Glutamatergic neuron (in vitro differentiated cells): ENCODE measurements at places on chromosomes 16 and 17. TPM values are rescaled to one million over a fixed set of nuclear protein-coding genes. Genes with fewer than 3 reads are reported as not detected.

DNA sequence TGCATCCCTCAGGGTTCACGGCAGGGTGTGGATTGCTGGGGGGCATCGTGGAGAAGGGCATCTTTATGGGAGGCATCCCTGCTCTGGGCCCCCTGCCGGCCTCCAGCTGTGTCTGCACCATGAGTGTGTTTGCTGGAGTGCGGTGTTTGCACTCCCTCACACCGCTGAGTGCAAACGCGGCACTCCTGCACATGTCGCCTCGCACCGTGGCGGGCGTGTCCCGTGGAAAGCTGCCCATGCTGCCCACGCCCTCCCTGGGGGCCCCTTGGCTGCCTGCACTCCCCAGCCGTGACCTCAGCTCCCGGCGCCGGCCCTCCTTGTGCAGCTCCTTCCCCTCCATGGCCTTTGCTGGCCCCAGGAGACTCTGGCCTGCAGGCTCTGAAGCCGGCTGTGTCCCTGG lies 74.6 kb upstream of the ZNF750 start:
- DNase-seq, result no peak

GRCh38 chr17:2563543-2563942 lies 29.9 kb upstream of the PAFAH1B1 start:
- DNase-seq, result no peak

DNA sequence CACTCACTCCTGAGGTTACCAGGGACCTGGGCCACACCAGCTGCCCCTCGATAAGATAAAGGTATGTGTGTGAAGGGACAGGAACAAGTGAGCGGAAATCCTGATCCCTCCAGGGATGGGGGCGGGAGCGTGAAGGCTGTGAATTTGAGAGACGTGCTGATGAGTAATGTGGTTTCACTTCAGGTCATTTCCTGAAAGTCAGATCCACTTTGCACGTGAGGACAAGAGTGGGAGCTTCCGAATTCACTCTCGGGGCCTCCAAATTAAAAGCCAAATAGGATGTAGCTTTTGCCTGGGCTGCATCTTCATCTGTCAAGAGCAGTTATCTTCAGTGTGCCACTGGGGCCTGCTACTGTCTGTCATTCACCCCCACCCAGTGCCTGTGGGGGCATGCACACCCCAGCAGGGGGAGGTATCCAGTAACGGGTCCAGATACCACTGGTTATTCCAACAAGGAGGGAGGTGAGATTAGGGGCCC lies 87.4 kb upstream of the LHX1 start:
- DNase-seq, result no peak

GRCh38 chr16:78894886-78895285 lies 705.7 kb downstream of the MAF start:
- DNase-seq, result no peak

The LRRC37A gene
- total RNA-seq, result 11.5 TPM

DNA sequence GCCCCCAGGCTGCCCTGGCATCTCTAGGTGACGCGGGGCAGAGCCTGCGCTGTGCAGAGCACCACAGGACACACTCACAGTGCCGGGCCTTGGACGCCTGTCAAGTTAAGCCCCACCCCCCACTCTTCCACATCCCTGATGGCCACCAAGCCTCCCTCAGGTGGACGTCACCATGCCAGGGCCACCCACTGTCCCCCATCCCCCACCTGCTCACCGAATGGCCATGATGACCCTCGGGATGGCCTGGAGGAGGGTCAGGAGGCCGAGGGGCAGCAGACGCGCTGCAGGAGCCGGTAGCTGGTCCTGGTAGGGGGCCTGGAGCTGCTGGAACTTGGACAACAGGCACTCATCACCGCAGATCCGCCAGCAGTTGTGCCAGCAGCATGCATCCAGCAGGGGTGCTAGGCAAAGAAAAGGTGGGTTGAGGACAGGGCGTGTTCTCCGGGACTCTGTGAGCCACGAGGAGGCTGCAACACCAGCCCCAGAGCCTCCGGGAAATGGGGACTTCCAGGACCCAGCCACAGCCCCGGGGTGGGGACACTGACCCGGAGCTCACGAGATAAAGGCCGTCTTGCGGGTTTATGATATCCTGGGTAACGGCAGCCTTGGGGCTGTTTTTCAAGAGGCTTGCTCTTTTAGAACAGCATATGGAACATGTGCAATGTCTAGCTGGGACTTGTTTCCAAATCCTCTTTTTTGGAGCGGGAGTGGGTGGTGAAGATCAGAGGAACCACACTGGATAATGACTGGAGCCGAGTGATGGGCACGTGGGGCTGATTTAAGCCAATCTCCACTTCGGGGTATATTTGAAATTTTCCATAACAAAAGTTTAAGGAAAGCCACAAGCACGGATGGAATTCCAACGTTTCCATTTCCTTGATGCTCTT lies 11.4 kb downstream of the C16orf95 start:
- no peak for DNase-seq

DNA sequence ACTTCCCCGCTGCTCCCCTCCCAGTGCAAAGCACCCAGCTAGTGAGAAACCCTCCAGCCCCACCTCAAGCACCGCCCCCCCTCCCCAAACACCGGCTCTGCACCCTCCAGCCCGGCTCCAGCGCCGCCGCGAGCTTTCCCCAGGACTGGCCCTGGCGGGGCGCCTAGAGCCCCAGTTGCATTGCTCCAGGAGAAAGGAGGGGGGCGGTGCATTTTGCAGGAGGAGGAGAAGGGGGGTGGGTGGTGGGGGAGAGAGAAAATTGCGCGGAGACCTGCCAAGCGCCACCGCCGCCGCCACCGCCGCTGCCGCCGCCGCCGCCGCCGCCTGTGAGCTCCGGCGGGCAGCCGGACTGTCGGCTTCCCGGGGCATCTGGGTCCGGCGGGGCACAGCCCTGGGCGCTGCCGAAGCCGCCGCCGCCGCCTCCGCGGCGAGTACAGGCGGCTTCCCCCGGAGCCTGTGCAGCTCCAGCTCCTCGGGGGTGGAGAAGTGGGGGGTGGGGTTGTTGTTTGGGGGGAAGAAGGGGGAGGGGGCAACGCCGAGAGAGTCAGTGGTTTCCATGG lies 333 bp upstream of the NOG start:
- peak; percentile 54 for DNase-seq

DNA sequence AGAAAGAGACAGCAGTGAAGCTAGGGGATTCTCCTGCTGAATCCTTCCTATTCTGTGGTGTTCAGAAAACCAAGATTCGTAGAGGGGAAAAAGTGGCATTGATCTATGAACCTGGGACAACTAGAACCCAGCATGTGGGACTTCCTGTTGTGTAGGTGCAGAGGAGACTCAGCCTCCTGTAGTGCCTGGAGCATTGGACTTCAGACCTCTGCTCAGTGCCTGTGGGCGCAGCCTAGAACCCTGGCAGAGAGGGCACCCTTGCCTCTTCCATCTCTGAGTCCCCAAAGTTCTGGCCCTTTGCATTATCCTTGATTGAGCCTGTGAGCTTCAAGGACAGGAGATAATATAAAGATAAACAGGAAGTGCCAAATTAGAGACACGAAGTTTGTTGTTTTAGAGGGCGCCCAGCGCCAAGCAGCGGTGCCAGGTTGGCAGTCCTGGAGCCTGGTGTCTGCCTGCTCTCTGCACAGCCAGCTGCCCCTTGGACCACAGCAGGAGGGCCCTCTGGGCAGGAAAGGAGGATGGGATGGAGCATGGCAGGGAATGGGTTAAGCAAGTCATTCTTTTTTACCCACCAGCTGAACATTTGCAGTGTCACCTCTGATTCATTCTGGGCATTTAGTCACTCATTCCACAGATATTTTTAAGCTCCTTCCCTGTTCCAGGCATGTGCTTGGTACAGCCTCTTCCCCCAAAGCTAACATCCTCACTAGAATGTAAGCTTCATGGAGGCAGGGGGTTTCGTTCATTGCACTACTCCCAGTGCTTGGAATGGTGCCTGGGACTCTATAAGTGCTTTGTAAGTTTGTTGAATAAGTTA lies 11.9 kb upstream of the SP6 start:
- no peak for DNase-seq

DNA sequence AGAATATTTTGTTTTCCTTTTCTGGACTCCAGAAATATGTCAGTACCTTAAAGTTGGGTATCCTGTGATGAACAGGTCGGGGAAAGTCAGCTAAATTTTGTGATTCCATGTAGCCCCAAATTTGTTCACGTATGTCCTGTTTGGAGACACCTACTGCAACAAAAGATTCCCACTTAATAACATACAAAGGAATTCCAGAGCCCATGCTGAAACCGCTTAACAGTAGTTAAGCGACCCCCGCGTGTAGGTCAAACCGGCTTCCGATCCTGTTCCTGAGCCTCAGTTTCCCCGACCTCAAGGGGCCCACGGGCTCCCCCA lies 477 bp downstream of the MTHFSD start:
- no peak for DNase-seq

GRCh38 chr17:64538508-64539130 lies 31.8 kb downstream of the CEP95 start:
- DNase-seq, result no peak

DNA sequence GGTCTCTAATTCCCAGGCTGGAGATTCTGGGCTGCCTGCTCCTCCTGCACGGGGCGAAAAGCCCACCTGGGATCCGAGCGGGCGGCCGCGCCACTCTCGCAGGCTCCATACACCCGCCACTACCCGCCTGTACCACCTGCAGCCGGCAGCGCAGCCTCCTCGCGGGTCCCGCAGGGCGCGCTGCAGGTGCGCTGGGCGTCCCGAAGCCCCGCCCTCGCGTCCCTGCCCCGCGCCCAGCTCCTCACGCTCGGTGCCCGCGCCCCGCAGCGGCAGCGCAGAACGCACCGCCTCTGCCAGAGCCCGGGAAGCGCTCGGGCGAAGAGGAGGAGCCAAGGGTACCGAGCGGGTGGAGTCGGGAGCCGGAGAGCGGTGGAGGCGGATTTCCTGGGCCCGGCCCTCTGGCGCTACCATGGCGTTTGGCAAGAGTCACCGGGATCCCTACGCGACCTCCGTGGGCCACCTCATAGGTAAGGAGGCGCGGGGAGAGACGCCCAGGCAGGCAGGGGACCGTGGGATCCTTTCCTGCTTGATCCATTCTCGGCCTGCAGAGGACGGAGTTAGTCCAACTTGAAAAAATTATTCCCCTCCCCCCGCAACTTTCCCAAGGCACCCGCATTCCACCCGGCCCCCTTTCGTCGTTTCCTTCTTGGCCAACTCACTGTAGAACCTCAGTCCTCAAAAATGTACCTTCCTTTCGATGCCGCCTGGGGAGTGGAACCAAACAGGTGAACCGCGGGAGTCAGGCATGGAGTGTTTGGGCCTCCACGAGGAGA lies at the start of gene TOM1L1:
TOM1L1 (plus strand) TSS at position 396 of the 773 bp plus-strand sequence; CDS start at position 410, 14 bp downstream.
- DNase-seq, result peak; percentile 80

- peak; percentile 74 for DNase-seq
Observed at GRCh38 chr17:4583782-4584100, 588 bp upstream of the SMTNL2 start.

- no peak for DNase-seq
Observed at GRCh38 chr17:56866076-56866475, 32.1 kb downstream of the DGKE start.

- no peak for DNase-seq
Observed at GRCh38 chr16:20064931-20065330, 8.8 kb downstream of the GPR139 start.

The SDK2 gene
- 12.3 TPM for total RNA-seq

- DNase-seq, result no peak
Observed at GRCh38 chr16:56944954-56945839, 13.3 kb downstream of the HERPUD1 start.

The BEAN1 gene
- 1.8 TPM for total RNA-seq

DNA sequence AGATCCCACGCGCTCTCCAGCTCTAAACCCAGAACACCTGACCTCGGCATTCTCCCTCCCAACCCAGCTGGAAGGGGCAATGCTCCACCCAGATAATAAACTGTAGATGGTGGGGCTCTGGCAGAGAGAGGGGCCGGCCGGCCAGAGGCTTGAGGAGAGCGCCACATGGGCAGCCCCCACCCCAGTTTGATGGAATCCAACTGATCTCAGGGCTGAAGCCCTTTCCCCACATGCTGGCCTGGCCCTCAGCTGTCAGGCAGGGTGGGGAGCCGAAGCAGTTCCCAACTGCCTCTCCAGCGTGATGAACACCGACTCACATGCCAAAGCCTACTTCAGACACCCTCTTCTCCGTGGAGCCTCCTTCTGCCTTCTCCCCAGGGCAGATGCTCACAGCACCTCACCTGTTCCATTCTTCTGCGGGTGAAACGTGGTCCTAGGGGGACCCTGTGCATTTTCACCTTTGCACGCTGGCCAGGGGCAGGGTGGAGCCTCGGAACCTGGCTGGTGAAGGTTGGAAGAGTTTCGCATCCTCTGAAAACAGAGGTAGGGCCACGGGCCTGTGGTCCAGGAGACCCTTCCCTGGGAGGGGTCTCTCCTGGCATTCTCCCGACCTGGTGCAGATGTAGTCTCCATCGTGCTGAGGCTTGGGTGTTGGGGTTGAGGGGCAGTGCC lies 65.7 kb upstream of the ZNF469 start:
- no peak for DNase-seq

DNA sequence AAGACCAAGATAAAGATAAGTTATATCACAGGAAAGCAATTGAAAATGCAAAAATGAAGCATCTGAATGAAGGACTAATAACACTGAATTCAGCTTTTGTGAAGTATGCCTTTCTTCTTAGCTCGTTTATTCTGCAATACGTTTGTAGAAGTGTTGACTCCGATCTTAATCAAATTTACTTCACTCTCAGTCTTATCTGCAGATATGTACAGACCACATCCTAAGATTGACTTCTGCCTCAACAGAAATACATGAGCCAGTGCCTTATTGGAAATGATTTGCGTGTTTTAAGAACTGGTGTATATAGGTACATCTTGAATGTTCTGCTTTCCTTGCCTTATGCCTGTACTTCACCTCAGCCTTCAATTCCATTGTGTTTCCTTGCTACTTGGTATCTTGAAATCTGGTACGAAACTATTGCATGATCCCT lies 1.3 kb downstream of the ATF7IP2 start:
- no peak for DNase-seq

GRCh38 chr16:1793578-1794220 lies at the start of gene IGFALS:
Gene IGFALS (minus strand): TSS chr16:1793705. CDS start chr16:1793652, 53 bp downstream.
- no peak for DNase-seq

GRCh38 chr16:80932708-80933095 lies 74.0 kb downstream of the CMC2 start:
- DNase-seq, result no peak

The AMZ2 gene
- total RNA-seq, result 68.5 TPM

DNA sequence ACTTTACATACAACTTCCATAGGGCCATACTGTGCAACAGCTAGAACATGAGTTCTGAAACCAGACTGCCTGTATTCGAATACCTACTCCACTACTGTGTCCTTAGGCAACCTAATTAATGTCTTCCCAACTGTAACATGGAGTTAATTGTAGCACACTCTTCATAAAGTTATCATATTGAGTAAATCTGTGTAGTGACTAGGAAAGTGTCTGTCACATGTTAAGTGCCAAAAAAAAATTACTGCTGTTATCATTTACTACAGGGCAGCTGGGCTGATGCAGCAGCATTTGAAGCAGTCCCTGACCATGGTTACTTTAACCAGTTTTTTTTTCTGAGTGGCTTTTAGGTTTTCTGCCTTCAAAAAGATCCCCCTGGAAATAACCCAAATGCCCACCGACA lies 10.9 kb upstream of the ZNF23 start:
- no peak for DNase-seq

GRCh38 chr17:75566416-75566815 lies 21.2 kb upstream of the MYO15B start:
- DNase-seq, result no peak

The MYH13 gene
- total RNA-seq, result not detected

GRCh38 chr17:76104140-76104895 lies 731 bp upstream of the EXOC7 start:
- DNase-seq, result no peak

GRCh38 chr17:73268582-73269328 lies 7.1 kb upstream of the CPSF4L start:
- no peak for DNase-seq

GRCh38 chr16:67653128-67653788 lies 6.8 kb downstream of the ACD start:
- peak; percentile 62 for DNase-seq

- peak; percentile 65 for DNase-seq
Observed at GRCh38 chr17:80649672-80650330, 105.2 kb downstream of the RPTOR start.
